ENCODE measurements at places on chromosomes 5 and 9. TPM values are rescaled to one million over a fixed set of nuclear protein-coding genes. Genes with fewer than 3 reads are reported as not detected.

FBP1 gene
- total RNA-seq = 14.5 TPM

GRCh38 chr5:135834639-135835529 lies at the start of gene SLC25A48:
TSS of gene SLC25A48 (plus strand) at chr5:135834663. CDS start at chr5:135834848, 185 bp downstream.
- DNase-seq = peak; percentile 87

GRCh38 chr9:14294659-14295058 lies 19.3 kb downstream of the NFIB start:
- no peak for DNase-seq

MARVELD2 gene
- total RNA-seq = 0.58 TPM

ZNF462 gene
- 45.2 TPM for total RNA-seq

DNA sequence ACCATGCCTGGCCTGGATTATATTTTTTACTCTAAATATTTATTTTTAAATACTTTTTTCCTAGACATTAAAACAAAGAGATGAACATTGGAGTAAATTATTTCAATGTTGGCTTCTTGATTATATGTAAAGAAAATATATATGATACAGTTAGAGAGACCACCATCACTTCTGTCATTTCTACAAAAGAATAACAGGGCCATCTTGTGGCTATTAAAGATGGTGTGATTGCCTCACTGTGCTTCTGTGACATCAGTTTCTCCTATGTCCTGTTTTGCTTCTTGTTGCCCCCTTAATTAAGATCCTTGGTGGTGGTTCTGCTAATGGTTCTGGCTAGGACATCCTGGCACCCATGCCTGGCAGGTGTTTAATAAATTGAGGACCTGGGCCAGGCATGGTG lies 32.9 kb downstream of the NDFIP1 start:
- DNase-seq = no peak

SPINK6 gene
- not detected for total RNA-seq

GRCh38 chr9:92278110-92278509 lies 15.4 kb downstream of the IARS1 start:
- no peak for DNase-seq

Data from mesenteric fat pad (tissue), 1 donor.